Activated CD4-positive, alpha-beta T cell treated with anti-CD3 and anti-CD28 coated beads for 36 hours (primary cell): ENCODE measurements at places on chromosomes 6 and 20. TPM values are rescaled to one million over a fixed set of nuclear protein-coding genes. Genes with fewer than 3 reads are reported as not detected.
A peak's percentile ranks its signal among the peaks of the same experiment; 100 is the strongest.

DNA sequence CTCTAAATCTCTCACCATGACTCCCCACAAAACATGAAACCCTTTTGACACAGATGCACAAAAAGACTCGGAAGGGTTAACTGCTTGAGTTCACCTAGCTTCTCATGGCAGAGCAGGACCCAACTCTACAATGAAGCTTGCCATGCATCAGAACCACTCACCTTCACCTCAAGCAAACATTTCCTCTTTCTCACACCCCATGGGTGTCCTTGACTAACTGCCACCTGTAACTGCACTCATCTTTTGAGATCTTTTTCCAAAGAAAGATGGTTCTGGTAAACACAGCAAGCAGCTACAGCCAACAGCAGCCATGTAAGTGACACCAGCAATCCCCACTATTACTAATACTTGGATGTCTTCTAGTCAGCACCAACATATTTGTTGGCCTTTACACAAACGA lies 76.5 kb downstream of the EFHC1 start:
- DNase-seq, result no peak

DNA sequence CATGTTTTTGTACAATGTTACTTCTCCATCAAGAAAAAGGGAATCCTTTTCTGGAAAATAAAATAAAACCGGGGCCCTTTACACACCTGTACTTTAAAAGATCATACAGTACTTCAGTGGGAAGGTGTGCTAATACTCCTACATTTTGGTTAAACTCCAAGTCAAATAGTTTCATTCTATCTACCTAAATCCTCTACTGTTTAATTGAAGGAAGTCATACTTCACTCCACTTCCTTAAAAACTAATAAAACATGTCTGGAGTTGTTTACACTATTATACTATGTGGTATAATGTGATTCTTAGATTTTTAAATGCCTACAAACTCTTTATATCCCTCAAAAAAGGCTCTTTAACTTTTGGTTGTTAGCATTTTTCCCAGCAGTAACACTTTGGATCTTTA lies 18.6 kb upstream of the HBS1L start:
- no peak for DNase-seq

DNA sequence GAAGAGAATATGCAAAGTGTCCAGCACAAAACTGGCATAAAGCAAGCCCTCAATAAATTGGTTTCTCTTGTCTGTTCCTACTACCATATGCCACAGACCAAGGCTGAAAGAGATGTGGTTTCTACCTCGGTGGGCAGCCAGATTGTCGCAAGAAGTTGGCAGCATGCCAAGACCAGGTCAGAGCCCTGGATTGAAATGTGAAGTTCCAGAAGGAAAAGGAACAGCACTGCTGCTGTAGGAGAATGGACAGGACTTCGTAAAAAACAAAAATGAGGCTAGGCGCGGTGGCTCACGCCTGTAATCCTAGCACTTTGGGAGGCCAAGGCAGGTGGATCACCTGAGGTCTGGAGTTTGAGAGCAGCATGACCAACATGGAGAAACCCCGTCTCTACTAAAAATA lies 22.1 kb downstream of the MRPL14 start:
- DNase-seq, result no peak

- DNase-seq, result no peak
These were observed 609.6 kb downstream of the PKHD1 start for GRCh38 chr6:51477711-51478311.

DNA sequence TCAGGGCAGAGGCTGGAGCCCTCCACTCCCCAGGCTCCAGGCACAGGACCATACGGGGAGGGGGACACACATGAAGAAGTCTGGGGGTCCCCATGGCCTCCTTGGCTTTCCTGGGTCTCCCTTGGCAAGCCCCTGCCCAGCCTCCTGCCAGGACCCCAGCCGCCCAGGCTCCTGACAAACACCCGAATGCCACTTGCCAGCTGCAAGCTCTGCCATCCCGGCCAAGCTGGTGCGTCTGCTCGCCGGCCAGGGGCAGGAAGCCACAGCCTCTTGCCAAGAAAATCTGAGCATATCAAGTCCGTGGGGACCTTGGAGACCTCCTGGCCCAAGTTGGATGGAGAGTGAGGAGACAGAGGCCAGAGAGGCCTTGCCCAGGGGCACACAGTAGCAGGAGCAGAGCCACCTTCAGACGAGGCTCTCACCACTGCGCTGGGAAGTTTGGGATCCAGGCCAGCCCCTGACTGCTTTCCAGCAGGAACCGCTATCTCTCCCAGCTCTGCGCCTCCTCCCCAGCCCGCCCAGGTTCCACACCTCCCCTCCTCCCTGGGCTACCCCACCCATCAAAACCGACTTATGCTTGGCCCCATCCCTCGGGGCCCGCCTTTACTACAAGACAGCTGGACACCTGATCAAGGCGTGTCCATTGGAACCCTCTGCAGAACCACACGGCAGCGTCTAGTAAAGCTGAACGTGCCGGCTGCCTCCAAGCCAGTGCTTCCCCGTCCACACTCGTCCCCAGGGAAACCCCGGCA lies 80.2 kb downstream of the GRM4 start:
- no peak for DNase-seq

HDDC2 gene
- 120 TPM for total RNA-seq

DNA sequence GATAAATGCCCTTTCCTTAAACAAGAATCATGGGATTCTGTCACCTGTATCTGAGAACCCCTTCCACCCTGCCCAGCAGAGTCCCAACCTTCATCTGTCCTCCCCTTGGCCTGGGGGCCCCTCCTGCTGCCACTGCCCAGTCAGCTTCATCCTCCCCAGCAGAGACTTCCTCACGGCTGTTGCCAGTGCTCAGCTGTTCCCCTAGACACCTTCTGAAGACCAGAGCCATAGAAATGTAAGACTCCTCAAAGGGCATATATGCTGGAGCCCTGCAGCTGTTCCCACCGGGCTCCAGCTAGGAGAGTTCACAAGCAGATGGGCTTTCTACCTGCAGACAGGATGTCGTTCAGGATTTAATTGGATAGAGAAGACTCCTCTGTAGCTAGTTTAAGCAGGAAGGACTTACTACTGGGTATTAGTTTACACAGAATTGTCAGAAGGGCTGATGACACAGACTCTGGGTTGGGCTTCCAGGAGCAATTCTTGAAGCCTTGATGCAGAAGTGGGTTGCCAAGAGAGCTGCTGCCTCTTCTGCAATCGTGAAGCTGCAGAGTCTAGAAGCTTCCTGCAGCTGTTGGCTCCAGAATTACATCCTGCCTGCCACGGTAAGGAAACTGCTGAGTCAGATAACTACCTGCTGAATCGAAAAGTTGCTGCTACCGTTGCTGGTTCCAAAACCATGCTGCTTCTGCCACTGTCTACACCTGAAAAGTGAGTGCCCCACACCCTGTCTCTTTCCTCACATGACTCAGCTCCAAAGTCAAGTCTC lies 57.1 kb upstream of the MLN start:
- DNase-seq, result peak; percentile 51

DNA sequence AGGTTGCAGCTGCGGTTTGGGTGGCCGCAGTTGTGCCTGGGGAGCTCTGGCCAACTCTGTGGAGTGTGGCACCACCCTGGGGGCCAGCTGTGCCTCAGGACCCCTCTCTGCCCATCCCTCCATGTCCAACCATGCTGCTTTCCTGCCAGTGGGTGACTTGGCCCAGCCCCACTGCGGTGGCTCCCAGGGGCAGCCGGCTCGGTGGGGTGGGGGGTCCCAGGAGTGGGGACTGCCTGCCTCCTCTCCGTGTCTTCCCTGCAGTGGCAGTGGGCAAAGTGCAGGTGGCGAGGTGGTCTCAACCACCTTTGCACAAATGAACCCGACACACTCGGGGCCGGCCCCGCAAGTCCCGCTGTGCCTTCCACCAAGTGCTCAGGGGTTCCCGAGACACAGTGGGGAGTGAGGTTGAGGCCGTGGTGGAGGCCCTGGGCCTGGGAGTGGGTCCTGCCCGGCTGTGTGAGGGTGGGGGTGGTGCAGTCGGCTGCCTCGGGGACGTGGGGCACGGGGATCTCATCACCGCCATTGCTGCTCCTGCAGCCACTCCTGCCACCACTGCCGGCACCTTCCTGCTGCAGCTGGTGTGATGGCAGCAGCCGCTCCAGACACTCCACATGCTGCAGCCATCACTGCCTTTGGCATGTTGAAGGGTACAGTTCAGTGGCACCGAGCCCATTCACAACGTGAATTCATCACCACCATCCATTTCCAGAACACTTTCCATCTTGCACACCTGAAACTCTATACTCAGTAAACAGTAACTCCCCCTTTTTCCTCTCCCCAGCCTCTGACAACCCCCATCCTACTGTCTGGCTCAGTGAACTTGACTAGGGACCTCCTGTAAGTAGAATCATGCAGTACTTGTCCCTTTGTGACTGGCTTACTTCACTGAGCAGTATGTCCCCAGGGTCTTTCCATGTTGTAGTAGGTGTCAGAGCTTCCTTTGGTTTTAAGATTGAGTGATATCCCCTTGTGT lies 10.7 kb upstream of the SLCO4A1 start:
- DNase-seq, result no peak

RAET1L gene
- not detected for total RNA-seq

DNA sequence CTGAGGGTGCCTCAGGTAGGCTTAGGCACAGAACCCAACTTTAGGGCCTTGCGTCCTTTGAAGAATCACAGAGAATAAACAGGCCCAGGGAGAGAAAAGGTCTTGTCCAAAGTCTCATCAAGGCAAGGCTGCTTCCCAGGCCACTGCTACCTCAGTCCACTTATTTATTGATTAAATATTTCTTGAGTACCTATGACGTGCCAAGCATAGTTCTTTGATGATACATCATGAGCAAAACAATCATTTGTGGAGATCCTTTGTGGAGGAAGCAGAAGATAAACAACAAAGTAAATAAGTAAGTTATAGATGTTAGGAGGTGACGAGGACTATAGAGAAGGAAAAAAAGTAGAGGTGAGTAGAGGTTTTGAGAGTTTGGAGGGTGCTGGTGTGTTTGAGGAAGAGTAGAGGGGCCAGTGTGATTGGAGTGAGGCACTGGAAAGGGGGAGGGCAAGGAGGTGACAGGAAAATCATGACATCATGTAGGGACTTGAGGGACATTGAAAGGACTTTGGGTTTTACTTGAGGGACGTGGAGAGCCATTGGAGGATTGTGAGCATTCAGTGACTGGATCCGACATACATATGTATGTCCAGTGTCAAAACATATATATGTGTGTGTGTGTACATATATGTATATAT lies 14.1 kb upstream of the CHMP4B start:
- DNase-seq, result no peak

GRCh38 chr20:3885715-3886114 lies 3.5 kb upstream of the PANK2 start:
- DNase-seq, result no peak

SMIM26 gene
- 64.4 TPM for total RNA-seq

IDH3B gene
- total RNA-seq, result 115 TPM

DNA sequence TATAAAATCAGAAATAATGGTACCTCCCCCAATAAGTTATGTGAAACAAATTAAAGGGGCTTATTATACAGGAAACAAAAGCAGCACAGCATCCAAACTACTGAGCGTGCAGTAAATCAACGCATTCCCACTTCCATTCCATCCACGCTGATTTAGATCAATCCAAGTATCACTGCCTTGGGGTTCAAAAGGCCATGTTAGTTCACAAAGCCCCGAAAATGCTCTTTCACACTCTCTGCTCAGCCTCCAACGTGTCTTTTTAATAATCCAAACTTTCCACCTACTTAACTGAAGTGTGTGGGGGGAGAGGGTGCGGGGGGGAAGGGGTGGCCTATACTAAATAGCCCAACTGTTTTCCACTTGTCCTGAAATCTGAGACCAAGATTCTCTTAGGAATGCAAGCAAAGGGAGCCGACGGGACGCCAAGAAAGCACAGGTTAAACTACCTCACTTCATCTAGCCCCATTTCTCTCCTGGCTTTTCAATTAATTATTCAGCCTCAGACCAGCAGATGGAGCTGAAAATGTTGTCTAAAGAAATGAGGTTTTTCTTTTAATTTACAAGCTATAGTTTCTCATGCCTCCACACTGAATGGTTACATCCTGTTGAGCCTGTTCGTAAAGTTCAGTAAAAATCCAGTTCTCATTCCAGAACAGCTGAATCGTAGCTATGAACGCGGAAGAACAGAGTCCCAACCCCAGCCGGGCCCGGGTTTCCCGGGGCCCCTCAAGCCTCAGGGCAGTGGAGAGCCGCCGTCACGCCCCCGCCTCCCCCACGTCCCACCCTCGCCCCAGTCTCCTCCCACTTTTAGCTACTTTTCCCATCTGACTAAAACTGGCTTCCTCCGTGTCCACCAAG lies 1.0 kb upstream of the NXT1 start:
- DNase-seq, result peak; percentile 21

DNA sequence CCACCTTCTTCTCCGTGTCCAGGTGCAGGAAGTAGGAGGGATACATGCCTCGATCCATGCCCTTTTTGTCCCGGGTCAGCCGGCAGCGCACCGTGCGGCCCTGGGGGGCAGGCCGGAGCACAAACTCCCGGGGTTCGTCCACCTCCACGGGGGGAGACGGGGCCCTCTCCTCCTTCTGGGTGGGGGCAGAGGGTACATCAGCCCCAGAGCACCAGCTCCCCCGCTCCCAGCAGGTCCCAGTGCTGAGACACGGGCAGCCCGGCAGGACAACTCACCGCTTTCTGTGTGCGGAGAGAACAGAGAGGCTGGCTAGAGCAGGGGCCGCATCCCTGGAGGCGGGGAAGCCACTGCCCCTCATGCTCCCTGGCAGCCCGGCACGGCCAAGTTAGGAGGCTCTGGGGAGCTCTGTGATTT lies 6.7 kb downstream of the TULP1 start:
- DNase-seq, result no peak

WFDC5 gene
- 0.23 TPM for total RNA-seq

DNA sequence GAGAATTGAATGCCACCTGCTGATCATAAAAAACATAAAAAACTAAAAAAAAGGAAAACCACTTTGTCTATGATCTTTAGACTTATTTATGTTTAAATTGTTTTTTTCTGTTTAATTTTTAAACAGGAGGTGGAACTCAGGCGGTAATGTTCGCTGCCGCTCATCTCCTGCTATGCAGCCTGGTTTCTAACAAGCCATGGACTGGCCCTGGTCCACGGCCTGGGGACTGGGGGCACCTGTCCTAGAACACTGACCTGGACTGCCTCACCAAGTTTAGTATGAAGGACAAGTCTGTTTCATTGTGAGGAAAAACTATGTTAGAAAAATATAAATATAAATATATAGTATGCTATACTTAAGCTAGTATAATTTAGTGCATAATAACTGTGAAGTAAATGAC lies 27.0 kb upstream of the IFNGR1 start:
- DNase-seq, result no peak

- DNase-seq, result no peak
These were observed 68.5 kb downstream of the EPB41L2 start for GRCh38 chr6:130994319-130995097.

CSE1L gene
- total RNA-seq, result 119 TPM

- DNase-seq, result peak; percentile 94
These were observed at the start of gene EHMT2 for GRCh38 chr6:31897612-31898382. EHMT2 (minus strand) TSS chr6:31897698; CDS start chr6:31897677, 21 bp downstream.

- no peak for DNase-seq
These were observed 183.9 kb upstream of the JARID2 start for GRCh38 chr6:15061908-15062515.

- no peak for DNase-seq
These were observed 75.5 kb downstream of the ANKS1A start for GRCh38 chr6:34964564-34964963.

PRND gene
- total RNA-seq, result not detected

GRCh38 chr6:25469797-25470388 lies 182.1 kb upstream of the SCGN start:
- no peak for DNase-seq
